ENCODE measurements at places on chromosomes 1 and 21.

DNA sequence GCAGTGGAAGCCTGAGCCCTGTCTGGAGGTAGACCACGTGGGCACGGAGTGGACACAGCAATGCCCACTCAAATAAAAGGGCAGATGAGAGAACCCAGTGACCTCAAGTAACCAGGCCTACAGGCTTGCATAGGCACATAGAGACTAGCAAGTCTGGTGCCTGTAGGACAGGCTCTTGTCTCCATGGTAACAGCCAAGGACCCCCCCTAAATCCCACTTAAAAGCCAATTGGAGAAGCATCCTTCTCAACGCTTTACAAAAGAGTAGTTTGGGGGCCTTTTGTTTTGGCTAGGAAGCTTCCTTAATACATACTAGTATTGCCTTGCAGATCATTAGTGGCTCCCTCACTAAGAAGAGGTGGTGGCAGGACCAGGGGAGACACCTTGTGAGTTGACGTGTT lies 63.9 kb downstream of the VWA5B1 start:
- DNase-seq: no peak

DNA sequence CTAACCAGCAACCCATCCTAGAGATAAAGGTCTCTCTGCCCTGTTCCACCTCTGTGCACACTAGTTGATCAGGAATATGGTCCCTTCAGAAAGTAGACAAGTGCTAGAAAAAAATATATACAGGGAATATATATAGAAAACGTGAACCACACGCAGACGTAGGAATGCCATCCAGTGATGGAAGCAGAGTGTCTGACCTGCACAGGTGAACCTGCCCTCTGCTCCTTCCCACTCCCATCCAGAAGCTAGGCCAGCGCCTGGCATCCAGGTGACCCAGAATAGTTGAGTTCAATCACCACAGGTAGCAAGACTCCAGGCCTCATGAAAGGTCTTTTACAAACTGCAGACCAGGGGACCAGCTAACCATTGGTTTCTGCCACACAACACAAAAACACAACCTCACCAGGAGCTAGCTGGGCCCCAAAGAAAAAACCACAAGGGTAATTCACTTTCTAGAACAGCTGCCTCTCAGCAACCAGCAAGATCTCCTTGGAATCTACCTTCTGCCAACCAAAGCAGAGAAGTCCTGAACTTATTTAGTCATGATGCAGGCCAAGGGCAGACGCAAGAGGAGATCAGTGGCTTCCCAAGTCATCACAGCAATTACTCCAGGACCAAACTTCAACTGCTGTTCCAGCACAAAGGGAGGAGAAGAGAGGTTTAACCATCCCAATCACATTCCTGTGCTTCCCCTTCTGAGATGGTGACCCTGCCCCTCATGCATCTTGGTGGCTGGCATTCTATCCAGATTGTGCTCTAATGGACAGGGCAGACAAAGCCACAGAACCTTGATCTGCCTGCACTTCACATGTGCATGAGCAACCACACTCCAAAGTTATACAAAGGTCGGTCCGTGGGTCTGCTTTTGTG lies 53.0 kb downstream of the GPR161 start:
- no peak for DNase-seq

DNA sequence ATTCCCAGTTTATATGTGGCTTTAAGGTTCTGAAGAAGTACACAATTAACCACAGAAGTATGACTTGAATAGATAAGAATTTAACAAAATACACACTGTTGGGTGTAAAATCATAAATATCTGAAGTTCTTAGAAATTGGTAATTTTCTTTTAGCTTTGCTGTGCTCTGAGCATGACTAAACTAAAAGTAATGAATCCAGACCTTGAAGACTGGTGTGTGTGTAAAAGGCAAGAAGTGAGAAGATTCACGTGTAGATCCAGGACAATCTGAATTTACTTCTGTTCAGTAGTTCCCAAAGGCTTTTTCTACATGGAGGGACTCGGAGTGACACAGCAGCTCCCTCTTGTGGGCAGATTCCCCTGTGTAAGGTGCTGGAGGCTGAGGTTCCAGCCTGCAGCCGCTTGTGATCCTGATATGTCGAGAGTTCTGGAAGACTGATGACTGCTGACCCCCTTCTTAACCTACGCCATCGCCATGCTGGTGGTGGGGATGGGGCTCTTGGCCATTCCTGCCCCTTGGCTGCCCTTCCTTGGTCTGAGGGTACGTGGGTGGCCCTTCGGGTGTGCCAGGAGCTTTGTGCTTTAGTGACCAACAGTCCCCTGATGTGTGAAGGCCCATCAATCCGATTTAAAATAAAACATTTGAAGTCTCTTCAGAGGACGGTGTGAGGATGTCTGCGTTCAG lies 62.7 kb downstream of the ADARB1 start:
- peak; percentile 73 for DNase-seq

DNA sequence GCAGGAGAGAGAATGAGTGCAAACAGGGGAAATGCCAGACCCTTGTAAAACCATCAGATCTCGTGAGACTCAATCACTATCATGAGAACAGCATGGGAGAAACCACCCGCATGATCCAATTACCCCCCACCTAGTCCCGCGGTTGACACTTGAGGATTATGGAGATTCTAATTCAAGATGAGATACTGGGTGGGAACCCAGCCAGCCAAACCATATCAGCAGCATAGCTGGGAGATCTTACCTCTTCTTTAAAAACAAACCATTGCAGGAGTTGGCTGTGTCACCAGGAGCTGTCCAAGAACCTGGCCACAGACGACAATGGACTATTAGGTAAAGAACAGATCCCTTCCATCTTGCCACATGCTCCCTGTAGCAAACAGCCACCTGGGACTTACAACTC lies 422.7 kb downstream of the MATN1 start:
- no peak for DNase-seq

- DNase-seq: peak; percentile 48
Observed at GRCh38 chr1:37265786-37266667, 208.4 kb upstream of the ZC3H12A start.

DNA sequence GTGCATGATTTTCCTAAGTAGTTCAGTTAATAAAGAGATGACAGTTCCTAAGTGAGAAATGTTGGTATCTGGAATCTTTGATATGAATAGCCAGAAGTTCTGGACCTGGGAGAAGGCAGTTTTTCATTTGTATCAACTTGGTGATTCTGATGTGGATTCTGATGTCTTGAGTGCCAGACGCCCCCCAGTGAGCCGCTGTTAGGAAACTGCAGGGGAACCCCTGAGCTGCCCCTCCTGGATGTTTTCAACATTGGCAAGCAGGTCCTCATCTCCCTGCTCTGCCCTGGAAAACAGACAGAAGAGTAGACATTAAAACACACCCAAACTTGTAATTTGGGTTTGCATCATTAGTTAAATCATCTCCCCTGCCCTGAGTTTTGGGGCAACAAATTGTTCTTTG lies 7.4 kb downstream of the ETS2 start:
- no peak for DNase-seq

DNA sequence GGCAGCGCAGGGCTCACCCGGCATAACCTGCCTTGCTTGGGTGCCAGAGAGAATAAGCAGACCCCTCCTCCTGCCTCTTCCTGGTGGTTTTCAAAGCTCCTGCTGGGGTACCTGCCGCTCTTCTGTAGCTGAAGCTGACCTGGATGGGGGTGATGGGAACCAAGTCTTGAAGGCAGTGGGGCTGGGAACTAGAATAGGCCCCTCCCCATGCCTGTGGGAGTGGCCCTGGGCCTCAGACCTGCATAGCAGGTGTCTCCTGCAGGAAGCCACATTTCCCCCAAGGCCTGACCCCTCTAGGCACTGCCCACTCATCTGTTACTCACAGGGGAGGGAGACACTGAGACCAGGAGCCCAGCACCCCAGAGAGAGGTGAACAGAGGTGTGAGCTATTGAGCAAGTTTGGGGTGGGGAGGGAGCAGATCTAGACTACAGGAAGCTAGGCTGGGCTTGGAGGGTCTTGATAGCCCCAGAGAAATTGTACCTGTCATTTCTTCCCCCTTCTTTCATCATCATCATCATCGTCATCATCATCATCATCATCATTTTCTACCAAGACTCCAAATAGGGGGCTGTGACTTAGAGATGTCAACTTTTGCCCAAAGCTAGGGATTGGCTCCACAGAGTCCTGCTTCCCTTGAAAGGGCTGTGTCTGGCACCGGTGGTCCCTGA lies 10.1 kb downstream of the PADI1 start:
- no peak for DNase-seq

GRCh38 chr21:38487901-38488639 lies 10.2 kb downstream of the ERG start:
- DNase-seq: no peak

- DNase-seq: no peak
Observed at GRCh38 chr1:26280333-26281042, 602 bp downstream of the SH3BGRL3 start.

GRCh38 chr1:160239582-160240299 lies 22.6 kb downstream of the DCAF8 start:
- no peak for DNase-seq

- no peak for DNase-seq
Observed at GRCh38 chr1:33221385-33221758, 34.9 kb upstream of the ZNF362 start.

DNA sequence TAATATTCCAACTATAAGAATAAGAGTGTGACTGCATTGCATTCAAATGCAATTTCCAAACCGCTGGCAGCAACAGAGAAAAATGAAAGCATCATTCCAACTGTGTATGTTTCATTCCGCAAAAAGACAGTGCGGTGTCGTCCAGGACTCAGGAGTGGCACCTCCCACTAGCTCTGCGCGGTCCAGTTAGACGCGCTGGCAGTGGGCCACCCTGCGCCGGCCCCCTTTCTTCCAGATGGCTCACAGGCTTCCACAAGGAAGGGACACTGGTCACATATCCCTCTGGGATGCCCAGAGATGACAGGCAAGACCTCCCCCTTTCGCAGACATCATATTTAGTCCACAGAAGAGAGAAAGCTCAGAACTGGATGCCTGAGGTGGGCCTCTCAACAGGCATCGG lies 11.9 kb downstream of the WRAP73 start:
- DNase-seq: no peak

DNA sequence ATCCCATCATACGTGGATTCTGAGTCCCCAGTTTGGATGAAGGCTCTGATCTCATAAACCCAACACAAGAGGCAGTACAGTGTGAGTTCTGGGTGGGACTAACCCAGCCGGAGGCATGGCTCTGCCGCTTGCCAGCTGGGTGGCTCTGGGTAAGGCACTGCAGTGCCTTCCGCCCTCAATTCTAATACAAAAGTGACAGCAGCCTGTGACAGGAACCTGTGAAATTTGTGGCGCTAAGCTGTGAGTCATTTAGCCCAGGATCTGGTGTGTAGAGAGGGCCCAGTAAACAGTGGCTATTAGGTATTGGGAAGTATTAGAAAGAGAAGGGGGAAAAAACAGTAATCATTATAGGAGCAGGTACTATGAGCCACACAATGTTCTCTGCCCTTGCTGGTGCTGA lies 23.3 kb downstream of the HSPG2 start:
- no peak for DNase-seq

DNA sequence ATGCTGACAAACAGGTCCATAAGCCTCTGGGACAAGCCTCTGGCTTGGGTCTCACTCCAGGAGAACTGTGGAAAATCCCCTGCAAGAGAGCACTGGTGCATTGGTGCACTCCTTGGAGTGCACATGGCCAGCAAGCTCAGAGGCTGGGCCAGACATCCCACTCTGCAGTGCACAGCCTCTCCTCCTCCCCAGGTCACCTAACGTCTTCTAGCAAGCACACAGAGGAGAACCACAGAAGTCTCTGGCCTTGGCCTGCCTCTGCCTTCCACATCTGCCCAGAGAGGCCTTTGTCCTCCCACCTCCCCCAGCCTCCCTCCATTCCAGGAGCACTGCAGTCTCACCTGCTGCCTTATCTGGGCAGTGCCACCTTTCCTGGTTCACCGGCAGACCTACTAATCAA lies 4.2 kb downstream of the PGLYRP3 start:
- no peak for DNase-seq

- no peak for DNase-seq
Observed at GRCh38 chr1:36510418-36510817, 27.7 kb upstream of the CSF3R start.

DNA sequence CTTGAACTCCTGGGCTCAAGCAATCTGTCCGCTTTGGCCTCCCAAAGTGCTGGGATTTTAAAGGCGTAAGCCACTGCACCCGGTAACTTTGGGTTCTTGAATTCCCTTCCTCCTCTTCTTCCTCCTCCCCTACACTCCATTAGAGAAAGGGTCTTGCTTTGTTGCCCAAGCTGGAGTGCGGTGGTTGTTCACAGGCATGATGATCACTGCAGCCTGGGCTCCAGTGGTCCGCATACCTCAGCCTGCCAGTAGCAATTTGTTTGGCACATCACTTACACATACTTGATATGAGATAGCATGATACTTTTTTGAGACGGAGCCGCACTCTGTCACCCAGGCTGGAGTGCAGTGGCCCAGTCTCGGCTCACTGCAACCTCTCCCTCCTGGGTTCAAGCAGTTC lies 2.2 kb downstream of the DEGS1 start:
- DNase-seq: no peak

DNA sequence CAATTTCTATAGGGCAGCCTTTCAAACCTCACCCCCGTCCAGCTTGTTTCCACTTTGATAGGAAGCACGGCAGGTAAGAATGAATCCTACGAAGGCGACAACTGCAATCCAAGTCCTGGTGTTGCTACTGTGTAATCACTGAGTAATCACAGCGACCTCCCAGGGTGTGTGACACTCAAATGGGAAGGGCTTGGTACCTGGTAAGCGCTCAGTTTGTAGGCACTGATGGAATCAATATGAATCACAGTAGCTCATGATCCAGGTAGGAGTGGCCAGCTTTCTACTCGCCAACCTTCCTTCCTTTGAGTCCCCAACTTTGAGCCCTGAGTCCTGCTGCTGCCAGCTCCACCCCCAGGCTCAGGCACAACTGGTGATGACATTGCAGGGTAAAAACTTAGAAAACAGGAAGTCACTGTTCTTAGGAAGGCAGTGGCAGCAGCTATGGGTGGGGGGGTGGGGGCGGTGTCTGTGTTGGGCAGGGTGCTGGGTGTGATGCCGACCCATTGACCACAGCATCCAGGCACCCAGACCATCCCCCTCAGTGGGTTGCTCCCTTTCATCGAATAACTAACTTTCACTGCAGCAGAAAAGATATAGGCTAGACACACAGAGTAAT lies 70.7 kb downstream of the CD247 start:
- no peak for DNase-seq

- DNase-seq: no peak
Observed at GRCh38 chr1:8752411-8752810, 65.0 kb downstream of the RERE start.

Measured in SK-N-DZ (cell line).